Mesendoderm (in vitro differentiated cells): ENCODE measurements at places on chromosomes 1 and 21.

DNA sequence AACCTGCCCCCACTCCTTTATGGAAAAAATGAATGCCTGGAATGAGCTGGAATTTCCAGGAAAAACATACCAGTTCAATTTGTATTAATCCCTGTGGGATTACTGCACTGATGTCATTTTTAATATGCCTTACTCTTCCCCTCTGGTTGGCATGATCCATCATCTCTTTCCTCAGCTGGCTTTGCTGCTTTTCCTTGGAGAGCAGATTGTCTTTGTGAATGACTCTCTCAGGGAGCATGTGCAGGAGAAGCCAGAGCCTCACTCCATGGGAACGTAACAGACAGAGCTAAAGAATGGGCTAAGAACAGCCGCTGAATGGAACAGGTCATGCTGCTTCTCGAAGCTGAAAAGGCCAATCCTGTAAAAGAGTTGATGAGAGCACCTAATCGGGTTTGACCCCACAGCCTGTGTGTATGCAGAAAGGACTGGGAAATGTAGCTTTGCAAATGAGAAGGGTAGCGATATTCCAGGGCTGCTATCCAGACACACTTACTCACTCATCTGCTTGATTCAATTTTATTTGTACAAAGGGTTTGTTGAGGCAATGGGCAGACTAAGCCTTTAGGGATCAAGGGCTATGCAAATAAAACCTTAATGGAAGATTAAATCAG lies 20.7 kb downstream of the PHC2 start:
- no peaks in the 10 kb centered on the region for H3K27me3 ChIP-seq
- no peaks in the 10 kb centered on the region for H3K4me1 ChIP-seq
- no peak overlapping the region for H3K27ac ChIP-seq
- H3K4me3 ChIP-seq: no peak overlapping the region

DNA sequence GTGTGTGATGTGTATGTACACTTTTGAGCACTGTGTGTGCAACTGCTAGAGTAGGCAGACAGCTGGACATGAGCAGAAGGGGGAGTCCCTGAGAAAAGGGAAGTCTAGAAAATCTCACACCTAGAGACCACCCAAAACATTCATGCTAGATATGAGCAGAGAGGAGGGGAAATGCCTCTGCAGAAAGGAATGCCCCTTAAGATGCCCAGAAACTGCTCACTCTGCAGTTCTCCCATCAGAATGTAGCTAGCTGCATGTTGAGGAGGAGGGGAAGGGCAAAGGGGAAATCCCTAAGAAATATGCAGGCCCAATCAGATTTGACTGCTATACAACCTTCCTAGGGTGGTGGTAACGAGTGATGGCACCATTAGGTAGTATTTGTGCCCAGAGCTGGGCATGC lies 31.8 kb upstream of the MAGOH start:
- no peak overlapping the region for H3K4me3 ChIP-seq
- H3K4me1 ChIP-seq: no peaks in the 10 kb centered on the region
- no peak overlapping the region for H3K27ac ChIP-seq
- peaks cover 24% of the 10 kb centered on the region for H3K36me3 ChIP-seq
- DNase-seq: no peak

- no peaks in the 10 kb centered on the region for H3K27me3 ChIP-seq
- no peak overlapping the region for H3K27ac ChIP-seq
- no peaks in the 10 kb centered on the region for H3K36me3 ChIP-seq
- no peaks in the 10 kb centered on the region for H3K4me1 ChIP-seq
- H3K4me3 ChIP-seq: no peak overlapping the region
Measured at GRCh38 chr1:83857716-83858115, 141.2 kb downstream of the TTLL7 start.

GRCh38 chr1:47582891-47583608 lies 145.2 kb downstream of the FOXD2 start:
- H3K27ac ChIP-seq: no peak overlapping the region
- H3K27me3 ChIP-seq: no peaks in the 10 kb centered on the region
- no peak overlapping the region for H3K4me3 ChIP-seq
- no peak for DNase-seq
- no peaks in the 10 kb centered on the region for H3K36me3 ChIP-seq

DNA sequence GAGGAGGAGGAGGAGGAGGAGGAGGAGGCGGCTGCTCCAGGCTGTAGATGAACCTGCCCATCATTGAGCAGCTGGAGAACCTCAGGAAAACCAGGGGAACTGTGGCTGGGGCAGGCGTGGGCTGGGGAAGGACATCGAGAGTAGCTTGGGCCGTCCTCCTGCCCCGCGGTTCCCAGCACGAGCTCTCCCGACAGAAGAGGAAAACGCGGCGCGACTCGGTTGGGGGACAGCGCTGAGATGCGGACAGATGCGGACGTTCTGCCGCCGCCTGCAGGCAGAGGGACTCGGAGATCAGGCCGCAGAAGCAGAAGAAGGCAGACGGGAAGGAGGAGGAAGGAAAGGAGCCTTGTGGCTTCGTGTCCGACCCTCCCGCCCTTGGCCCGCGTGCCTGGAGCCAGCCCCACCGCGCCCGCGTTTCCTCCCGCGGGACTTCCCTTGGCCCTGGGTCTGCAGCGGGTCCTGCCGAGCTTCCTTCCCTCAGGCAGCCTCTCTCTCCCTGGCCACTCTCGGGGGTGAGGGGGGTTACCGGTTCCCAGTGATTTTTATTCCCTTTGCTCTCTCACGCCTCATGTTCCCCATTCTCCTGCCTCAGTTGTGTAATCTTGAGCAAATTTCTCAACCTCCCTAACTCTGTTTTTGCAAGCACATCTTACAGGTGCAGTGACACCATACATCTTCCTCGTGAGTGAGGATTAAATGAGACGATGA lies 1.7 kb upstream of the TNFRSF9 start:
- no peaks in the 10 kb centered on the region for H3K4me1 ChIP-seq
- H3K27me3 ChIP-seq: peaks cover 3% of the 10 kb centered on the region
- H3K27ac ChIP-seq: no peak overlapping the region
- no peaks in the 10 kb centered on the region for H3K36me3 ChIP-seq
- H3K4me3 ChIP-seq: no peak overlapping the region

GRCh38 chr1:8121261-8122159 lies 95.4 kb upstream of the ERRFI1 start:
- peaks cover 6% of the 10 kb centered on the region for H3K4me1 ChIP-seq
- no peaks in the 10 kb centered on the region for H3K27me3 ChIP-seq
- no peaks in the 10 kb centered on the region for H3K36me3 ChIP-seq
- H3K4me3 ChIP-seq: no peak overlapping the region
- no peak overlapping the region for H3K27ac ChIP-seq
- DNase-seq: peak; percentile 61

- no peaks in the 10 kb centered on the region for H3K4me1 ChIP-seq
- H3K4me3 ChIP-seq: no peak overlapping the region
- H3K27me3 ChIP-seq: no peaks in the 10 kb centered on the region
- H3K27ac ChIP-seq: no peak overlapping the region
- H3K36me3 ChIP-seq: no peaks in the 10 kb centered on the region
- DNase-seq: peak; percentile 16
Measured at GRCh38 chr1:97243973-97244560, 522.5 kb downstream of the PTBP2 start.

DNA sequence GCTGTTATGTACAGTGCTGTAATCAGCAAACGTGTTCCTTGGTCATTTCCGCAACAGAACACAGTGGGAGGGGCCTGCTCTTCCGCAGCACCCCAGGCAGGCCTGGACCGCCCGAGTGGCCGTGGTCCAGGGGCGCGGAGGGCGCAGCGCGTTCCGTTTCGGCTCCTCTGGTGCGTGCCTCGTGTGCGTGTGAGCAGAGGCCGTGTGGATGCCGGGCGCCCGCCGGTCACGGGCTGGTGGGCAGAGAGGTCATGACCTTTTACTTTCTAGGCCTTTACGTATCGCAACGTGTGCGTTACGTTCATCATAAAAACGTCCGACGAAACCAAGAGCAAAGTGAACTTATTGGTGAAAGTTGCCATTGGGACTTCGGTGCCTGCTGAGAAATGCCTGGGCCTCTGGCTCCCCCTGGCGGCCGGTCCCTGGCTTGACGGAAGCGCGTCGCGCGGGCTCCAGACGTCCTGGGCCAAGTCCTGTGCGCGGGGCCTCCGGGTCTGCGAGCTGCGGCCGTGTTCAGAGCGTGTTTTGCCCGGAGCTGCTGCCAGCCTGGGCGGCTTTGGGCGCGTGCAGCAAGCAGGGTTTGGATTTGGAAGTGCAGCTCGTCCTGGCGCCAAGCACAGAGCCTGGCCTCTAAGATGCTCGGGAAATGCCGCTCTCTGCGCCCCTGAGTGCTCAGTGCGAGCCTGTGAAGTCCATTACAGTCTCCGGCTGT lies 34.4 kb downstream of the COL18A1 start:
- no peak overlapping the region for H3K4me3 ChIP-seq
- no peaks in the 10 kb centered on the region for H3K27me3 ChIP-seq
- H3K36me3 ChIP-seq: no peaks in the 10 kb centered on the region
- H3K27ac ChIP-seq: no peak overlapping the region

DNA sequence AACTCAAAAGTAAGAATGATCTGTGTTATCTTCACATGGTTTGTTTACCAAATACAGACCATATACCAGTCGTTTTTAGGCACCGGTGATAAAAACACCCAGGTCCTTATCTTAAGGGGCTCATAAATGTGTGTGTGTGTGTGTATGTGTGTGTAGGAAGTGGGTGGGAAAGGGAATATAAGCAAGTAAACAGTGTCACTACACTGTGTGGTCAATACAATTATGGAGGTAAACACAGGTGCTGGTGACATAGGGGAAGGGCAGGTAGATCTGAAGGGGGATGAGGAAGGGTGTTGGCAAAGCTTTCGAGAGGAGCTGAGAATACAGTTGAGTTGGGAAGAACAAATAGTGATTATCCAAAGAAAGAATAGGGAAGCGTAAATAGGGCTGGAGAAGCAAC lies 19.1 kb upstream of the MRPS6 start:
- H3K36me3 ChIP-seq: no peaks in the 10 kb centered on the region
- H3K27ac ChIP-seq: no peak overlapping the region
- H3K27me3 ChIP-seq: no peaks in the 10 kb centered on the region
- H3K4me3 ChIP-seq: no peak overlapping the region
- no peaks in the 10 kb centered on the region for H3K4me1 ChIP-seq

- H3K27me3 ChIP-seq: no peaks in the 10 kb centered on the region
- no peak overlapping the region for H3K27ac ChIP-seq
- DNase-seq: no peak
- no peak overlapping the region for H3K4me3 ChIP-seq
- H3K36me3 ChIP-seq: no peaks in the 10 kb centered on the region
Measured at GRCh38 chr1:189275796-189276195, 1201.9 kb downstream of the BRINP3 start.

- H3K4me1 ChIP-seq: peaks cover 6% of the 10 kb centered on the region
- H3K27me3 ChIP-seq: no peaks in the 10 kb centered on the region
- no peak overlapping the region for H3K27ac ChIP-seq
- DNase-seq: no peak
- H3K4me3 ChIP-seq: no peak overlapping the region
- H3K36me3 ChIP-seq: no peaks in the 10 kb centered on the region
Measured at GRCh38 chr1:209363112-209363511, 220.4 kb upstream of the CAMK1G start.

DNA sequence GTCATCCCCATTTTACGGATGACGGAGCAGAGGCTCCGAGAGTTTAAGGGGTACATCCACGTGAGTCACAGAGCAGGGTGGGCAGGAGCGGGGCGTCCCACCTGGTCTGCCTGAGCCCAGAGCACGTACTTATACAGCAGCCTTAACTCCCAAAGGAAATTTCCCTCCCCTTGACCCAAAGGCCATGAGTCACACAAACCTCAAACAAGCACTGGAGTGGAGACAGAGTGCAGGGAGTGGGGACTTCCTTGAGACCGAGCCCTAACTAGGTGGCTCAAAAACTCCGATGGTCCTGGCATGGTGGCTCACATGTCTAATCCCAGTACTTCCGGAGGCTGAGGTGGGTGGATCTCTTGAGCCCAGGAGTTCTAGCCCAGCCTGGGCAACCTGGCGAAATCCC lies 141.6 kb upstream of the KLHDC7A start:
- no peaks in the 10 kb centered on the region for H3K27me3 ChIP-seq
- H3K4me3 ChIP-seq: no peak overlapping the region
- H3K36me3 ChIP-seq: no peaks in the 10 kb centered on the region
- H3K4me1 ChIP-seq: no peaks in the 10 kb centered on the region
- no peak overlapping the region for H3K27ac ChIP-seq

GRCh38 chr1:191498318-191498717 lies 659.9 kb upstream of the RGS18 start:
- H3K27me3 ChIP-seq: no peaks in the 10 kb centered on the region
- H3K4me1 ChIP-seq: no peaks in the 10 kb centered on the region
- no peak for DNase-seq
- H3K27ac ChIP-seq: no peak overlapping the region
- no peaks in the 10 kb centered on the region for H3K36me3 ChIP-seq

DNA sequence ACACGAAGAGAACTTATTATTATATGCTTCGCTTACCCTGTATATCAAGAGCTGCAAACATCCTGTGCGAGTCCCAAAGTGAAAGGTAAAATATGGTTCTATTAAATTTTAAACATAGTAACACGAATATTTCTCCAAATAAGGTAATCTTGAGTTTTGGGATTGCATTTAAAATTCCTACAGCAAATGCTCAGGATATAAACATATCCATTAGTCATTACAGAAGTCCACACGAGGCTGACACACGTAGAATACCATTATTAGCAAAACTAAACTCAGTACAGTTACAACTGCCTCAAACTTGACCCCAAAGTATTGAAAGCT lies 282 bp upstream of the LYPLAL1 start:
- H3K4me3 ChIP-seq: no peak overlapping the region
- peaks cover 2% of the 10 kb centered on the region for H3K4me1 ChIP-seq
- H3K27ac ChIP-seq: no peak overlapping the region
- H3K36me3 ChIP-seq: no peaks in the 10 kb centered on the region
- DNase-seq: no peak

DNA sequence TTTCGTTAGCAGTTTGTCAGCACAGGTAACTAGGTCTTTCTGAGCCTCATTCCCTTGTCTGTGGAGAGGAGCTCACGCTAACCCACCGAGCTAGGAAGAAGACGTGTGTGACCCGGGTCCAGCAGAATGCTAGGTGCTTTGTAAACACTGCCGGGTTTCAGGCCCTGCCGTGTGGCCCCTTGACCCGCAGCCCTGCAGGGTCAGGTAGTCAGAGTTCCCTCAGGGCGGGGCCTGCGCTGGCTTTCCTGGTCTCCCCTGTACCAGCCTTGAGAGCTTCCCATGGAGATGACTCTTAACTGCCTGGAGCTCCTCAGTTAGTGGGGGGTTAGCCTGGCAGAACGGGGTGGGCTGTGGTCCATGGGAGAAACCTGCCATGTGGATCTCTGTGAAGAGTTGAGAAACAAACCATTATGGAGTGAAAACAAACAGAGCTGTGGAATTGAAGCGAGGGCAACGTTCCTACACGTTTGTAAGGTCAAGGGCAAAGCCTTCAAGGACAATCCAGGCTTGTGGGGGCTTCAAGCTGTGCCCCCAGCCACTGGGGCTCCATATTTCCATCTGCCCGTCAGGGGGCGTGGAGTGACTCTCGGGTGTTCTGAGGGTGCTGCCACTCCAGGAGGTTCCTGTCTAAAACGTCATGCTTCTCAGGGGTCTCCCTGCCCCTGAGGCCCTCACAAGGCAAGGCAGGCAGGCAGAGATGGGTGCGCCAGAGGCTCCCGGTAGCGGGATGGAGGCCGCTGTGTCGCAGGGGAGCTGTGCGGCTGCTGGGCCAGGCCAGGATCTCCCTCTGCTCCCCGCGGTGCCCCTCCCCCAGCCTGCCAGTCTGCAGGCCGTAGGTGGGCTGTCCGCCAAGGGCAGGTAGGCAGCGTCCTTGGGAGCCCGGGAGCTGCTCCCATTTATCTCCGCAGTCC lies 23.8 kb downstream of the LHX4 start:
- no peak for DNase-seq
- no peak overlapping the region for H3K4me3 ChIP-seq
- H3K27me3 ChIP-seq: no peaks in the 10 kb centered on the region
- H3K36me3 ChIP-seq: no peaks in the 10 kb centered on the region
